ENCODE measurements at places on chromosomes 11 and 22.
A peak's percentile ranks its signal among the peaks of the same experiment; 100 is the strongest.

DNA sequence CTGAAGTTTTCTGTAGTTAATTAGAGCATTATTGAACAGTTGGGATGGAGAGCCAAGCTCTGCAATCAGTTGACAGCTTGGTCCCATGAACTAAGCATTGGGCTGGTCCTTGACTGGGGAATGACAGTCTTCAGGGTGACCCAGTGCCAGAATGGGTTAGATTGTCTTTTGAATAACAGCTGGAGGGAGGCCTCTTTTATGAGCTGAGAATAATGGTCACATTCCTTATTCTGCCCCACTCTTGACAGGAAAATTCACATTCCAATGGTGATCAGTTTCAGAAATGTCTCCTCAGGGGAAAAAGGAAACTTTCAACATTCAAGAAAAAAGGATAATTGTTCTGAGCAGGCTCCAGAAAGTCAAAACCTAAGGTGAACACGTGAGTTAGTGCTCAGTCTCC is 113.9 kb downstream of the KIRREL3 start:
- no peak for DNase-seq

GRCh38 chr11:93532281-93532789 is 10.9 kb downstream of the SMCO4 start:
- DNase-seq = peak; percentile 28

- no peak for DNase-seq
Observed at GRCh38 chr11:19989191-19989590, 171.1 kb downstream of the DBX1 start.

DNA sequence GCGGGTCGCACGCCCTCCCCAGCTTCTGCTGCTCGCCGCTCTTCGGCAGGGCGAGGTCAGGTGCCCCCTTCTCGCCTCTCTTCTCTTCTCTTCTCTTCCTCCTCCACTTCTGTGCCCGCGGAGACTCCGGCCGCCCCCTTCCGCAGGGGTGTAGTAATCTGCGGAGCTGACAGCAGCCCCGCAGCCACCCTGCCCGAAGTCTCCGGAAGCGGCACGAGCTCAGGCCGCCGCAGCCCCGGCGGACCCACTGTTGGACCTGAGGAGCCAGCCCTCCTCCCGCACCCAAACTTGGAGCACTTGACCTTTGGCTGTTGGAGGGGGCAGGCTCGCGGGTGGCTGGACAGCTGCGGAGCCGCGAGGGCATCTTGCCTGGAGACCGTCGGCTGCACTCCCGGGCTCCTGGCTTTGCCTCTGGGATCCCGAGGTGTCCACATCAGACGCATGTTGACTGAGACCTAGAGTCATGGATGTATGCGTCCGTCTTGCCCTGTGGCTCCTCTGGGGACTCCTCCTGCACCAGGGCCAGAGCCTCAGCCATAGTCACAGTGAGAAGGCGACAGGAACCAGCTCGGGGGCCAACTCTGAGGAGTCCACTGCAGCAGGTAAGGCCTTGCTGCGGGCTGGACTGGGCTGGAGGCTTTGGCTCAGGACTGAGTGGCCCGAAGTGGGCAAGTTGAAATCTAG is 486 bp downstream of the STIM1 start:
- DNase-seq = peak; percentile 51

DNA sequence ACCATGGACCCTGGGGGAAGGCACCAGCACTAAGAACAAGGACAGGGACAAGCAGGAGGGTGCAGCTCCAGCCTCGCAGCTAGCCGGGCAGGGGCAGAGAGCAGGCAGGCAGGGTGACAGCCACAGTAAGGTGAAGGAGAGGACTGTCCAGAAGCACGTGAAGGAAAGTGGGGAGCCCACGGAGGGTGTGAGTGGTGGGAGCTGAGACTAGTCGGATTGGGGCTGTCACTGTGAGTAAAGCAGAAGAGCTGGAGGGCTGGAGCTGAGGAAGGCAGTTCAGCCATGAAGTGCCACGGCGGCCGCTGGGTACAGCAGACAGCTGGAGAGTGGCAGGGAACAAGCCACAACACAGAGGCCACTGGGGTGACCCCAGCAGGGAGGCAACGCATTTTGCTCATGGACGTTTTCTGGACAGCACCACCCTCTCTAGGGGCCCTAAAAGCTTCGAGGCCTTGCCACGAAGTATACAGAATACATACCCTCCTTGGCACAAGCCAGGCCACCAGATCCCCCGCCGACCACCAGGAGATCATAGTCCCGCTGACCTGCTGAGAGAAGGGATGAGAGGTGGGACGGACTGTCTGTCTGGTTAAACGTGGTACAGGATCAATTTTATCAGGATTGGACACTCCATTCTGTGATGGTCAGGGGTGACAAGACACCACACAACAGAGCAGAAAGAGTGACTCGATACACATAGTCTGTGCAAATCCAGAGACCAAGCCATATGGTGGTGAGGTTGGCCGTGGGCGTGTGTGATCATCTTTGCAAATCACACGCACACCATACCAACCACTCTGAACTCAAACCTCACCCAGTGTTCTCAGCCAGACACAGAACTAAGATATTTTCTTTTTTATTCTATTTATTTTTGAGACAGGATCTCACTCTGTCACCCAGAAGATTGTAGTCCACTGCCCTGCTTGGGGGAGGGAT is 10.8 kb upstream of the COMT start:
- DNase-seq = peak; percentile 45
